Left colon (tissue), 2 donors: ENCODE measurements at places on chromosomes 12 and 14. TPM values are rescaled to one million over a fixed set of nuclear protein-coding genes. Genes with fewer than 3 reads are reported as not detected.

NPAS3 gene
- total RNA-seq, result 1.6 TPM

TMEM121 gene
- total RNA-seq, result 0.37 TPM

HVCN1 gene
- 3.0 TPM for total RNA-seq

RPGRIP1 gene
- total RNA-seq, result not detected

NFATC4 gene
- total RNA-seq, result 17.4 TPM

SIX6 gene
- not detected for total RNA-seq

CLEC1B gene
- total RNA-seq, result not detected

TC2N gene
- total RNA-seq, result 65.2 TPM

POLE gene
- 38.3 TPM for total RNA-seq
